CD4-positive, alpha-beta T cell treated with Interleukin-12 subunit alpha and Interleukin-12 subunit beta, for 1 hour (primary cell): ENCODE measurements at places on chromosomes 16 and 17.

DNA sequence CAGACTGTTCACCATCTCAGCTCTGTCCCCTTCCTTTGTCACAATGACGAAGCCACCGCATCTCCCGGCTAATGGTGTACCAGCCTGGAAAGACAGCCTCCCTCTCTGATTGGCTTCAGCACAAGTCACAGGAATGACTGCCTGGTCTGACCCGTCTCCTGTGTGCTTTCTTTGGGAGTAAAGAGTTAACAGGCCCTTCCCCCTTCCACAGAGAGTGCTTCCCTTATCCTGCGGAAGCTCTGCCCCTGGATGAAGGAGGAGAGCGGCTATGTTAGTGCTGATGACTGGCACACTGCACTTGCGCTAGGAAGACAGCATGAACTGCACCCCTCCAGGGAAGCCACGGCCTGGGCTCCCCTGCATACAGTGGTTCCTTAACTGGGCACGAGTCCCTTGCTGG, 11.3 kb downstream of the USB1 start:
- DNase-seq, result no peak

DNA sequence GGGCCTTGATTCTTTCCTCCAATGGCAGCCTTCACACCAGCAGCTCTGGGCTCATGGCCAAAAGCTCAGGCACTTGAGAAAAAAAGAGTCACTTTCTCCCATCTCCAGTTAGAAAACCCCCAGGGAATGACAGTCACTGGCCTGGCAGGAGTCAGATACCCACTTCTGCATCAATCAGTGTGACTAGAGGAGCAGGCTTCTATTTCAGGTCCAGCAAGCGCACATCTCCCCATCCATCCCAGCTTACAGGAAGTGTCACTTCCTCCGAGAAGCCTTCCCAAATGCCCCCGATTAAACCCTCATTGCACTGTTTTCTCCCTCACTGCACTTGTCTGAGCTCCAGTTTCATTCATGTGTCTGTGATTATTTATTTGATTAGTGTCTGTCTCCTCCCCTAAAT, 30.4 kb upstream of the CCL1 start:
- DNase-seq, result no peak

- DNase-seq, result no peak
Measured at GRCh38 chr17:36808180-36808661, 129.1 kb upstream of the LHX1 start.

- DNase-seq, result no peak
Measured at GRCh38 chr17:2137342-2138098, 82.6 kb downstream of the HIC1 start.

- DNase-seq, result no peak
Measured at GRCh38 chr16:56532714-56533113, 12.9 kb upstream of the BBS2 start.
